NCI-H446 treated with DMSO at 0.1 percent for 48 hours (cell line): ENCODE measurements at places on chromosomes 7 and 10.
A peak's percentile ranks its signal among the peaks of the same experiment; 100 is the strongest.

GRCh38 chr10:25556457-25556856 lies 377.6 kb upstream of the MYO3A start:
- no peak for DNase-seq

DNA sequence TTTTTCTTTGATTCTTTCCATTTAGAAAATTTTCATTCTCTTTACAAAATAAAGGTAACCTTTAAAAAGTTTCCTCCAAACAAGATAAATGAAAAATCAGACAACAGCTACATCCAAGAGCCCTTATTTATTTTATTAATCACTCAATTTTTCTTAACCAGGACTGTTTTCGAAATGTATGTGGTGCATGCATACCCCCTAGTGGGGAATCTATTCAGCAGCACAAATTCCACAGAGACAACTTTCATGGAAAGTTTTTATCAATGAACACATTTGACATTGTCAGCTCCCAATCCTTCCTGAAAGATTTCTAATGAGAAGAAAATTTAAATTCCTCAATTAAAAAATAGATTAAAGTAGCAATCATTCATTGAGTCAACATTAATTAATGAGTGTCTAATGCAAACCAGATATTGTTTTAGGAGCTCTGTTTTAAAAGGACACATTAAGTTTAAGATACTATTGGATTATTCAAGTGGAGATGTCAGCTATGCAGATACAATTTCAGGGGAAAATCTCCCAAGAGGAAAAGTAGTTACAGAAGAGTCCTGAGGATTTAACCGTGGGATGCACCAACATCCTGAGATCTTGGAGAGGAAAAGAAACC lies 5.2 kb upstream of the HTR7 start:
- no peak for DNase-seq

- DNase-seq, result no peak
Observed at GRCh38 chr7:44395067-44395466, 69.7 kb upstream of the CAMK2B start.

DNA sequence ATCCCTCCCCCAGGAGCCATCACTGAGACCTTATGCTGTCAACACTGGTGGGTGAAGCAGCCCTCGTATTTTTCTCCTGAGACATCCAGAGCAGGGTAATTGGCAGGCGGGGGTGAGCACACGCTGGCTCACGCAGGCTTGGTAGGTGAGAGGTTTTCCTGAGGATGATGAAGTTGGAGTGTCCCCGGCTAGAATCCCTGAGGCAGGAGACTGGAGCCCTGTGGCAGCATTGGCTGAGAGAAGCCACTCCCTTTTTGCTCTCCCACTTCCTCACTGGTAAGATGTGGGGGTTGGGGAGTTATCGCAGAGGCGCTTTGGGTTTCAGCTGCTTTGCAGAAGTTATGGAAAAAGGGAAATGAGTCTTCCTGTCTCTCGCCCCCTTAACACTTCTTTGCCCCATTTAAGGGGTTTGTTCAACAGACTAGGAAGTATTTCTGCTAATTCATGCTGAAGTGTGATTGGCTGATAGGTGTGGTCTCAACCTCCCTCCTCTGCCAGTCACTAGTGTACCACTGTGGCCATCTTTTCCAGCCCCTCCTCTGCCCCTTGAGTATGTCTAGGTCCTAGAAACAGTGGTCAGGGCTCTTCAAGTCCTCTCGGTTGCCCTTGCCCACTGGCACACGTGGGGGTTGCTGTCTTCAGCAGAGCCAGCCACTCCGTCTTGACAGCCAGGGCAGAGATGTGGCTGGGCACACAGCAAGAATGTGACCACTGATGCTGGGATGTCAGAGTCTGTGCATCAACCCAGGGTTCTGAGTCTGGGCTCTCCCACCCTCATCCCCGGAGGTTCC lies 5.7 kb downstream of the ARPC1B start:
- no peak for DNase-seq

DNA sequence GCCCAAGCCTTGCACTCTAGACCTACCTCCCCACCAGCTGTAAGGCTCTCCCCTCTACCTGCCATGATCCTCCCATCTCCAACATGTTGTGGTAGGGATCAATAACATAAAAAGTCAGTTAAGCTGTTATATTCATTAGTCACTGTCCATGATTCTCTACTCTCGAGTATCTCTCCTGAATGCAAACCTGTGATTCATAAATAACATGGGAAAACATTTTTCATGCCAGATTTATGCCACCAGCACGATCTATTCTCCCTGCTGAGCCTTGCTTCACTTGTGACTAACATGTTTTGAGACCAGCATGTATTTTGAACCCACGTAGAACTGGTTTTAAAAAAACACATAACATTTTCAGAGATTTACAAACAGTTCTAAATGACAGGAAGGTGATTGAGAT lies 30.3 kb downstream of the TMEM168 start:
- DNase-seq, result no peak

DNA sequence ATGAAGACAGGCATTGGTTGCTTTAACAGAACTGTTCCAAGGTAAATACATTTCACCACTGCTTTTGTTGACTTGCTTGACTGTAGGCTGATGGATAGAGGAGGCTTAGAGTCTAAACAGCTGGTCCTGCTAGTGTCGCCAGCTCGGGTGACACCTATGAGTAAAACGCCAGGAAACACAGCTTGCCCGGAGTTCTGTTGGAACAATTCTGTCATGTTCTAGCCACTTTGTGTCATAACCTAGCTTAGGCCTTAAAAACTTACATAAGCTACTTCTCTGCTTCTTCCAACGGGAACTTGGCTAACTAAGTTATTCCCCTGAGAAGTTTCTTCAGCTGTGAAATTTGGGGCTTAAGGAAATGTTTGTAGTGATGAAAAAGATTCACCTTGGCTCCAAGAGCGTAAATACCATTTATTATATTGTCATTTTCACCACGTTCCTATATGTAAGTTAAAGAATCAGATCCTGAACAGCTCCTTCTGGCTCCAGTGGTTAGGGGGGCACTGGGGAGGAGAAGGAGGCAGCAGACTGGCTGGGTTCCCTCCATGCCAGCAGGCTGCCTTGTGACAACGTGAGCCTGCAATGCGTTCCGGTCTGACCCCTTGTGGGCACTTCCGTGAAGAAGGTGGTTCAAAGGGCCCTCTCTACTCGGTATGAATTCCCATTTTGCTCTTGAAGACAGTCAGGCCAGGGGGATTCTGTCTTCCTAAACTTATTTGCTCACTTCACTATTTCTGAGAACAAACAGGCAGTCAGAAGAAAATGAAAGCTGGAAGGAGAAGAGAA lies 253.2 kb downstream of the BMPER start:
- no peak for DNase-seq

DNA sequence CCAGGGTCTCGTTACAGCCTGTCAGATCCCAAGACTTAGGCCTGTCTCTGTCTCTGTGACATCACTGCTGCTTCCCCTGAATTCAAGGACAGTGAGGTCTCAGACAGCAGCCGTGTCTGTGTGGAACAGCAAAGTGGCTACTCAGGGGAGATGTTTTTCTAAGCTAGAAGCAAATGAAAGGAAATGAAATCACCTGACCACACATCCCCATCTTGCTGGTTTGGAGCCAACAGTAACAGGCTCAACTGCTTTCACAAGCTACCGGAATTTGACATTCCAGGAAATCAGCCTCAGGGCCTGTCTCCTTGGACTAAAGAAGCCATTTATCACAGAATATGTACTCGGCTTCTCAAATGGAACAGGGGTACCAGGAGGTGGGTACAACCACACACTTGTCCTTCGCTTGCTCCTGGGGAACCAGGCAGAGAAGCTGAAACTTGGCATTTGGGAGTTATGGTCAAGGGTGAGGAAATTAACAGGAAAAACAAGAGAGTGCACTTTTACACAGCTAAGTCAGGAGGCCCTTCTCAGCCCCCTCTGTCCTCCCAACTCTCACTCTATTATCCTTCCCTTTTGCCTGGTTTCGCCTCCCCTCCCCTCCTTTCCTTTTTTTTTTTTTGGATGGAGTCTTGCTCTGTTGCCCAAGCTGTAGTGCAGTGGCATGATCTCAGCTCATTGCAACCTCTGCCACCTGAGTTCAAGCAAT lies 73.2 kb downstream of the SPDYE5 start:
- DNase-seq, result no peak

DNA sequence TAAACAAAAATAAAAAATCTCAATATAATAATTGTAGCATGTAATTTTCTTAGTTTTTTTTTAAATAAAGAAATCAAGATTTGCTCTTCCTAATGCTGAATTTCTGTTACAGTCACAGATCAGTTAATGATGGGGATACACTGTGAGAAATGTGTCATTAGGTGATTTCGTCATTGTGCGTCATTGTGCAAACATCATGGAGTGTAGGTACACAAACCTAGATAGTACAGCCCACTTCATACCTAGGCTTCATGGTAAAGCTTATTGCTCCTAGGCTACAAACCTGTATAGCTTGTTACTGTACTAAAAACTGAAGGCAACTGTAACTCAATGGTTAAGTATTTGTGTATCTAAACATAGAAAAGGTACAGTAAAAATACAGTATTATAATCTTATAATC lies 74.4 kb upstream of the LSM8 start:
- no peak for DNase-seq

DNA sequence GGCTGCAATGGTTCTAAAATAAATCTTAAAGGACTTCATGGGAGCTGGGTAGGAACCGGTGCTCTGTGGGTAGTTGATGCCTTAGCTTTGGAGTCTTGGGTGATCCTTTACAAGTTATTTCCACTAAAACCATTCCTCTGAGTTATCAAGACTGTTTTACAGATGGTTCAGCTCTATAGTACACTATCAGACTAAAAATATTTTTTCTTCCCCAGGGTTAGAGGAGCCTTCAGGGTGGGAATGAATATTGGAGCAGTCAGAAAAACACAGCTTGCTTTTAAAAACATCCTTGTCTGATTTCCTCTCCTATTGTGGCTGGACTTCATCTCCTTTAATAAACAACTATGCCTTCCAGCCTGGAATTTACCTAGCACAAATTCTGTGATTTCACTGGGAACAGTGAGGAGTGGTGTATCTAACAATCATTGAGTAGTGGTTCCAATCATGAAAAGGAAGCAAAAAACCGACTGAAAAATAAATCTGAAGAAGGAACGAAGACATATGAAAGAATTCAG lies 102.6 kb upstream of the AFAP1L2 start:
- no peak for DNase-seq

GRCh38 chr10:64265961-64266360 lies 744.8 kb downstream of the REEP3 start:
- DNase-seq, result peak; percentile 58

GRCh38 chr7:92527300-92528187 lies 776 bp downstream of the PEX1 start:
- no peak for DNase-seq

GRCh38 chr7:49322476-49322875 lies 398.1 kb downstream of the CDC14C start:
- no peak for DNase-seq

DNA sequence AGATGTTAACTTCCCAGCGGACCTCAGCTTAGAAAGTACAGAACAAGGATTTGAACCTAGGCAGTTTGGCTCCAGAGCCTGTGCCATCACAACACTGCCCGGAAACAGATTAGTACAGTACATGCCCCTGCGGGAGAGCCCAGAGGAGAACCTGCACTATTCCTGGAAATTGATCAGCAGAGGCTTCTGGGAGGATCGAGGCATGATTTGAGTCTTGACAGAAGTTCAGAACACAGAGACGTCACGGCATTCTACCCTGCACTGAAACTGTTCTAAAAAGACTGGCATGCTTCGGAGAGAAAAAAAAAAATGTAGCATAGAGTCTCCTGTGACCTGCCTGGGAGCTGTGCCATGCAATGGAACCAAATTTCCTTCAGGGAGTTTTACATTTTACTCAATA lies 9.2 kb upstream of the IL6 start:
- DNase-seq, result no peak

GRCh38 chr7:119733127-119733879 lies 539.7 kb upstream of the KCND2 start:
- DNase-seq, result peak; percentile 46

DNA sequence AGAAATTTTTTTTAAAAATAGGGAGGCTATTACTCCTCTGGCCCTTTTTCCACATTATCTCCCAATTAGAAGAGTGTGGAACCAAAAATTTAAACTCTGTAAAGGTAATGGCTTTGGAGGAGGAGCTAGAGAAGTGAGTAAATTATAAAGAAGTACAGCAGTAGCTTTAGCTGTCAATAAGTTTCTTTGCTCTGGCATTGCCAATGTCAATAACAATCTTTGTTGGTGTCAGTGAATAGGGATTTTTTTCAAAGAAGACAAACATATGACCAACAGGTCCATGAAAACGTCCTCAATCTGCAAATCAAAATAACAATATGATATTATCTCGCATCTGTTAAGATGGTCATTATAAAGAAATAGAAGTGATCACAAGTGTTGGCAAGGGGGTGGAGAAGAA lies 227.1 kb upstream of the MBL2 start:
- DNase-seq, result no peak
